ENCODE measurements at places on chromosomes 7 and 10. TPM values are rescaled to one million over a fixed set of nuclear protein-coding genes. Genes with fewer than 3 reads are reported as not detected.

Gene PTPN20
- 1.8 TPM for total RNA-seq

Gene CCDC172
- not detected for total RNA-seq

Gene TBC1D12
- 24.4 TPM for total RNA-seq

Gene SKIDA1
- 3.9 TPM for total RNA-seq

DNA sequence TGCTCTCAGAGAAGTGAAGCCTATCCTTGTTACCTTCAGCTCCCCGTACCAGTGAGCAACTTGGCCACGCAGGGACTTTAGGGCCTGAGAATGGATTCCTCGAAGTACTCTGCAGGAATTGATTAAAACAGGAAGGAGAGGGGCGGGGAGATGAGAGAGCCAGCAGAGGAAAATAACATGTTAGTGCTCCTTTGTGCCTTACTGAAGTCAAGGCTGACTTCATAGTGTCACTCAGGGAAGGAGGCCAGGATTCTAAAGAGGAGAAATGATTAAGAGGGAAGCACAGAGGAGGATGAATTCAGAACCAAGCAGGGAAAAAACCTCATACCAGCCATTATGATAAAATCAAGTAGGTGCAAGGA, 195.6 kb upstream of the RHOBTB1 start:
- no peak for DNase-seq

DNA sequence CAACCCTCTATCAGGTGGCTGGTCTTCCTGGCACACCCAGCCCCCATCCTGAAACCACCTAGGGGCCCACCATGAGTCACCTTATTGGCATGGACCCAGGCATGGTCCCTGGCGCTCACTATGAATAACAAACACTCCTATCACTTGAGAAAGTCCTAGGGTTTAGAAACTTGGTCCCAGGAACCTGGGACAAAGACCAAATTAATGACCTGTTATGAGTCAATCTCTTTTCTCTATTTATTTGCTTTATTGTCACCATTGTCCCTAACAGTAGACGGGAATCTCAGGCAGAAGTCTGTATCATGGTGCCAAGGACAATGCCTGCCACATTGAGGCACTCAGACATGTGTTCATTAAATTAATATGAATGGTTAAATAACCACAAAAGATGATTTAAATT, 599.6 kb upstream of the C7orf33 start:
- DNase-seq: no peak
